ENCODE measurements at places on chromosomes 5 and 9.

DNA sequence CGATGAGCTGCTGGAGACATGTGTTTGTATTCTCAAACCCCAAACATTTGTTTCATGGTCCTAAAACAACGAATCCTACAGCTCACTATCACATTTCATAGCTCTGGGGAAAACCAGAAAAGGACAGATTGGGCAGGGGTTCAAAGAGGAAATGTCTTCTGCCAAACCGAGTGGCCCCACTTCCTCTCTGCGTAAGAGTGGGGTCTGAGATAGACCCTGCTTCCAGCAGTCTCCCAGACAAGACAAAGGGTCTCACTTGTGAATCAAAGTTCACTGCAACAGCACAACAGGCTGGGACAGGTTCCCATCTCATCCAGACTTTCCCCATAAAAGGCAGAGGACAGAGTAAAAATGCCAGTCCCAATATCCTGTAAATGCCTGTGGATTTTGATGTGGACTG is 276.2 kb upstream of the SLC24A2 start:
- DNase-seq, result no peak

DNA sequence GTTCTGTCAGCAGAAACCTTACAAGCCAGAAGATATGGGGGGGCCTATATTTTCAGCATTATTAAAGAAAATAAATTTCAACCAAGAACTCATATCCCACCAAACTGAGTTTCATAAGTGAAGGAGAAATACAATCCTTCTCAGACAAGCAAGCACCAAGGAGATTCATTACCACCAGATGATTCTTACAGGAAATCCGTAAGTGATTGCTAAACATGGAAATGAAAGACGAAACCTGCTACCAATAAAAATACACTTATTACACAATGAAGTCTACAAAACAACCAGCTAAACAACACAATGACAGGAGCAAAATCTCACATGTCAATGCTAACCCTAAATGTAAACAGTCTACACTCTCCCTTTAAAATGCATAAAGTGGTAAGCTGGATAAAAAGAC is 17.8 kb upstream of the C9orf72 start:
- no peak for DNase-seq

- DNase-seq, result no peak
Measured at GRCh38 chr5:80376557-80376956, 31.3 kb upstream of the ZFYVE16 start.

DNA sequence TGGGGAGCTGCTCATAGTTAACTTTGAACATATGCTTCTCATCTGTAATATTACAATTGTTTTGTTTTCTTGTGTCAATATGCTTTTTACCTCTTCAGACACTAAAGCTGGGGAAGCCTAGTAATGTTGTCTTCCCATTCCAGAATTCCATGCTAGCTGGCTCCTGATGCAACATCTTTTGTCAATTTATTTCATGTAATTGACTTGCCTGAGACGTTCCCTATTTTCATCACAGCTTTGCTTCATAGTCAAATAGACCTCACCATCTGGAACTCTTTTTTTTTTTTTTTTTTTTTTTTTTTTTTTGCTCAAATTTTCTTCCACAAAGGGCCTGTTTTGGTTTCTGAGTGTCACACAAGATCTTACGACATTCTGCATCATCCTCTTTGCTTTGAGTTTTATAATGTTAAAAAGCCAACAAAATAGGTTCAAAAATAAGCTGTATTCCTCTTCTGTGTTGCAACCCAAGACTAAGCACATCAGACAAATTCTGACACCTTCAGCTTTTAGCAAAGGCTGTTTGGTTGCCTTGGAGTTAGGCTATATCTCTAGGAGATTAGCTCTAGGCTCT is 235.2 kb downstream of the NR3C1 start:
- DNase-seq, result no peak

GRCh38 chr5:67052034-67052433 is 144.6 kb downstream of the CD180 start:
- no peak for DNase-seq

GRCh38 chr9:124315882-124316281 is 58.1 kb downstream of the NEK6 start:
- no peak for DNase-seq

DNA sequence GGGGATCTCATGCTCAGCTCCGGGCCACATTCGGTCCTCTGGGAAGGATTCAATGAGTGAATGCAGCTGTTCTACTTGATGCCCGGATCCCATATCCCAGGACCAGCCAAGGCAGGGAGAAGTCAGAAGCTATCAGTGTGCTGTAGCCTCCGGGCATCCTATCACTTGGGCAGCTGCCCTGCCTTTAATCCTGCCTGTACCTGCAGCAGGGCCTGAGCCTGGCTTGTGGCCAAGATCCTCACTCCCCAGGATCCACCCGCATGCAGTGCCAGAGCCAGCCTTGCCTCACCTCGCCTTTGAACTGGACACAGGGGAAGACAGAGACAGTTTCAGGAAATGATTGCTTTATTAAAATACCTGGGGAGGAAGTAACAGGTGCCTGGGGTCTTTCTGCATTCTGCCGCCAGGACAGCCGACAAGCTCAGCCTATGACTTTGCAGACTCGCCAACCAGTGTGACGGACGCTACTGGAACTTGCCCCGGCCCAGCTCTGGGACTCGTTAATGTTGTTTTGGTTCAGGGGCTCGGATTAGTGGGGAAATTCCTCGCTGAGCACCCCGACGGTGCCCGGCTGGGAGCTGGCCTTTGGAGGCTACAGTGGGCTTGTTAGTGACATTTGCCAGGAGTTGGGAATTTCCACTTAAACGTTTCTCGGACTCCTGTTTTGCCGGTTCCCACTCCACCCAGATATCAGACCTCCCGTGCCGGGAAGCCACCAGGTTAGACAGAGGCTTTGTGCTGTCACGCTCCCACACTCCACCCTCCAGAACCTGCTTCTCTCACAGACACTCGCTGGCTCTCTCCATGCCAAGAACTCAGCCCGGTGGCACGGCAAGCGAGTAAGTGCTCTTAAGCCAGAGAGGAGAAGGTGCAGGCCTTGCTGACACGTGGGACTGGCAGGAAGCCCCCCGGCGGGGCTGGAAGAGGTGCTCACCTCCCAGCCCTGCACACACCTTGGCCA is 721 bp downstream of the PTGES start:
- peak; percentile 69 for DNase-seq

DNA sequence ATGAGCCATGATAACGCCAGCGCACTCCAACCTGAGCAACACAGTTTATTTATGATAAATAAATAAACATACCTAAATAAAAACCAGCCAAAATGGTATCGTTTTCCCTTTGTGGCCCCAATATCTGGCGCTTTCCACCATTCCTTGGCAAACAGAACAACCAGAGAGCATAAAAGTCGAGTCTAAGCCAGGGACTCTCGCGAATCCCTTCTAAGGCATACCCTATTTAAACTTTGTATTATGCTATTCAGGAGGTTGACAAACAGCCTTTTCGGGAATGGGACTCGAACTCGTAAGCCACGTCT is 386 bp upstream of the MATR3 start:
- no peak for DNase-seq

GRCh38 chr5:22649074-22649473 is 204.1 kb downstream of the CDH12 start:
- peak; percentile 93 for DNase-seq

- no peak for DNase-seq
Measured at GRCh38 chr9:78463750-78464149, 166.8 kb downstream of the PSAT1 start.

Data from HT-29 (cell line).